ENCODE measurements at places on chromosomes 7 and 10.

- no peak for DNase-seq
These were observed 83.6 kb upstream of the SEMA3C start for GRCh38 chr7:81002421-81002820.

DNA sequence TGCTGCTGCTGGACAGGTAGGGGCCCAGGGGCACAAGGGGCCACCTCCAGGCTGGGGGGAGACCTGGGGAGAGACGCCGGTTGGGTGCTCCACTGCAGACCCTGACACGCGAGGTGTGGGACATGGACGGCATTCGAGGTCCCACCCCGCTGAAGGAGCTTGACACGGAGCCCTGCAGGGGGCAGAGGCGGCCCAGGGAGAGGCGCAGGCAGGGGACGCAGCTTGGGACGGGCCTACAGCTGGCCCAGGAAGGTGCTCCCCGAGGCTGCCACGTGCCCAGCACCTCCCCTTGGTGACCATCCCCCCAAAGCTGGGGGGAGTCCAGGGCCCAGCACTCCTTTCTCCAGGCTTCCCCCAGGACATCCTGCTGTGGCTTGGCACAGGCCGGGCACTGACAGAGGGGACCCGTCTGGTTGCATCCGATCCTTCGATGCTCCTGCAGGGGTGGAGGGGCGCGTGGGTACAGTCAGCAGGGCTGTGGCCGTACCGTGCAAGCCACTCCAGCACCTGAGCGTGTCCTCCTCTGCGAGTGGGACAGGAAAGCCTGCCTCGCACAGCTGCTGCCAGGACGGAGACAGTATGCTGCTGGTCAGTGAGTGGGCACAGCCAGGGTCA lies 174.4 kb downstream of the ELFN1 start:
- no peak for DNase-seq

- no peak for DNase-seq
These were observed 2.6 kb upstream of the DLX6 start for GRCh38 chr7:97002555-97003261.

DNA sequence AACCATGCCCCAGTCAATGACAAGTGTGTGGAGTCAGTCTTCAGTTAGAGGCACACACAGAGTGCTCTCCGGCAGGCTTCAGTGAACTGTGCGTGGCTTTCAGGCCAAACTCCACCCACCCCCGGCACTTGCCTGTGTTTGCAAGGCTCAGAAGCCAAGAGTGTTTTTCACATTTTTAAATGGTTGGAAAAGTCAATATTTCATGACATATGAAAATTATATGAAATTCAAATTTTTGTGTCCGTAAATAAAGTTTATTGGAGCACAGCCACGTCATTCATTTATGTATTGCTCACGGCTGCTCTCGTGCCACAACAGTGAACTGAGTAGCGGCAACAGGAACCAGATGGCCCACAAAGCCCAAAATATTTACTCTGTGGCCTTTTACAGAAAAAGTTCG lies 104.7 kb downstream of the SFMBT2 start:
- DNase-seq = no peak

DNA sequence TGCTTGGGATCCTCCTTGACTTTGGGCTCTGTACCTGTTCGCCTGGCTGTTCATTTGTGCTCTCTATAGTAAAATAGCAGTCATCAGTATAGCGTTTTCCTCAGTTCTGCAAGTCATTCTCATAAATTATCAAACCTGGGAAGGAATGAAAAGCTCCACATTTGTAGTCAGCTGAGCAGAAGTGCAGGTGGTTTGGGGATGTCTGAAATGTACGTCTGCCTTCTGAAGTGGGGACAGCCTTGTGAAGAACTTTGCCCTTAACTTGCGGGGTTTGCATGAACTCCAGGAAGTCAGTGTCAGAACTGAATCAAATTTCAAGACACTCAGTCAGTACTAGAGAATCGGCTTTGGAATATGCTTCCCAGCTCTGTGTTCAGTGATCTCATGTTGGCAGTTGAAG lies 358.3 kb upstream of the PRKCQ start:
- no peak for DNase-seq

DNA sequence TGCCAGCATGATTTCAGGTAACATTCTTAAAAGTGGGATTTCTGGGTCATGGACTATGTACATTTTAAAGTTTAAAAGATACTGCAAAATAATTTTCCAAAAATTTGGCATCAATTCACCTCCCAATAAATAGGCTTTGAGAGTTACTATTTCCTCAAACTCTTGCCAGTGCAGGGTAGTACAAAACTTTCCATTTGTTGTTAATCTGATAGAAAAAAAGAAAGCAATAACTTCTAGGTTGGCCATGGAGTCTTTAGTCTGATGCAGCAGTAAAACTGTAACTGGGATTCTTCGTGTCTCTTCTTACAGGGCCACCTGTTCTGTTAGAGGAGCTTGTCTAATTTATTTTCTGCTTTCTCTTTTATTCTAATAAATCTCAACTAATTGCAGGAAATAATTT lies 241.1 kb downstream of the MAGI2 start:
- no peak for DNase-seq

DNA sequence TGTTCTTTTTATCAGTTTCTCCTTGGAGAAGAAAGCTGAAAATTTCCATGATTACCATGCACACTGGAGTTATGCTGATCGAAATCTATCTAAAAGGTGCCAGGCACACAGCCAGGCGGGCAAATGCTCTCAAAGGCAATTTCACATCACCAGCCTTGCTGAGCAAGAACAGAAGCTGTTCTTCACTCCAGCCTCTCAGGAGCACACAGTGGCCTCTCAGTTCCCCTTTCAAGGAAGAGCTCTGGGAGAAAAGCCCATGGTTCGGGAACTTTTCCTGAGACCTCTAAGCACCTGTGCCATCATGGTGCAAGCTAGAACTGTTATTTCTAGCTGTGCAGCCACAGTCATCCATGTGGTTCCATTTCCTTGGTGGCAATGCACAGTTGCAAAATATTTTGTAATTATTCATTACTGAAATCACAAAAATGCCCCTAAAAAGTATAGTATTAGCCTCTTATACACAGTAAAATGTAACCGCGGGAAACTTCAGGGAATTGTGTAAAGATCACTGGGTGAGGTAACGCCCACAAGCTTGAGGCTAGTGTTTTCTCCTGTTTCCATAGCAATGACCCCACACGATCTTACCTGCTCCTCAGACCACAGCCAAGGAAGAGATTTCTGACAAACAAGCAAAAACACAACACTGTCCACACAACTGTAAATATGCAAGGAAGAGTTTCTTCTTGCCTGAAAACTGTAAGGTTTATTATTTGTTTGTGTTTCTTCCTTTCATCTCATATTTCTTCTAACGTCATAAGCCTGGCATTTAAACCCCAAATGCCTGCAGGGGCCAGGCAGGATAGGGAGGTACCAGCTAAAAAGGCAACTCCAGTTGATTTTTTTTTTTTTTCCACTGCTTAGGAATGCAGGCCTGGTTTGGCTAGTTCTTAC lies 121.2 kb downstream of the FAM107B start:
- DNase-seq = peak; percentile 12

All from hematopoietic multipotent progenitor cell treated with erythropoietin and hydrocortisone succinate and interleukin-3 and kit ligand, for 6 days (in vitro differentiated cells).